Progenitor cell of endocrine pancreas (in vitro differentiated cells): ENCODE measurements at places on chromosomes 4 and X. TPM values are rescaled to one million over a fixed set of nuclear protein-coding genes. Genes with fewer than 3 reads are reported as not detected.

The AADAT gene
- 33.1 and 34.1 TPM in 2 replicates for total RNA-seq

The HELT gene
- not detected in 2 replicates for total RNA-seq

GRCh38 chr4:98794565-98795205, 134.2 kb downstream of the EIF4E start:
- DNase-seq: no peak

- DNase-seq: no peak
Observed at GRCh38 chr4:55910140-55910539, 38.6 kb upstream of the CEP135 start.

- no peak for DNase-seq
Observed at GRCh38 chrX:50152456-50152855, 48.4 kb downstream of the AKAP4 start.

DNA sequence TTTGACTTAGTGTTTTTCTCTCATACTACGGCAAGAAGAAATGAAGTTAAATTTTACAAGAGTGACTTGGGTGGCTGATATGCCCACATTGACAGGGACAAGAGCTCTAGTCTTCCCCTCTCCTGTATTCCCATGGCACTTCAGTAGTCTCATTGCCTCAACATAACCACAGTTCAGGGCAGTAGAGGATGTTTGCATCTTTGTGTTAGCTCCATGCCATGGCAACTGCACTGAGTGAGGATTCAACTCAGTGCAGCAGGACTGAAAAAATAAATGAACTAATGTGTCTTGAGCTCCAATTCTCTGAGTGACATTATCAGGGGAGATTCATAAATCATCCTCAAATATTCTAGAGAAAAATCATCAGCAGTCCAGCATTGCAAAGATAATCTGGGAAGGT, 78.8 kb downstream of the TET2 start:
- no peak for DNase-seq

- no peak for DNase-seq
Observed at GRCh38 chr4:18198653-18199052, 177.1 kb upstream of the LCORL start.
